ENCODE measurements at places on chromosomes 12 and 14.

DNA sequence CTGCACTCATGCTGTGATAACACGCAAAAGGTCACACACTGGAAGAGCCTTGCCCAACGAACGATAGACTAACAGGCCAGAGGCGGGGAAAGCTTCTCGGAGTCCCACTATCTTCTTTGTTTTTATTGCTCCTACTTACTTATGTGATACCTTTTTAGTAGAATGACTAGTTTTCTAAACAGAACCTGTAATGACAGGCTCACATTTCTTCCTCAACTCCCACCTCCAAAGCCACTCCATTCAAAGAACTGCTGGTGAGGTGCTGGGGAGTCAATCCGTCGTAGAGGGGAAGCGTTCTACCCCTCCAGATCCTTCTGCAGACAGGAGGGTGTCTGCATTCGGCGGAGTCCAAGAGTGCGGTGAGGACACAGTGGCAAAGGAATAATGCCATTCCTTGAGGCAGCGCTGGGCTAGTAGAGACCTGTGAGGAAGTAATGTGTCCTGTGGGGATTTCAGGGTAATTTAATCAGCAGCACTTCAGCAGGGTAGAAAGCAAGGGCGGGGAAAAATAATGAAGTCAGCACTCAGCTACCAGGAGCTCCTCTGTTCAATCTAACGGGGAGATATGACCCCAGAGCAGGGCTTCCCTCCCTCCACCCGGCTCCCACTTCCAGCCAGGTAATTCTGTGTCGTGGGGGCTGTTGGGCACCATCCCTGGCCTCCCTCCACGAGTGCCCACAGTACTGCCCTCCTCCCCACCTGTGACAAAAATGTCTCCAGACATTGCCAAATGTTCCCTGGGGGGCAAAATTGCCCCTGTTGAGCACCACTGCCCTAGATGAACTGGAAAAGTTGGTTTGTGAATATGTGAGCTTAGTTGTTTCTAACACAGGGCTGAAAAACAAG lies 25.2 kb downstream of the SPRING1 start:
- no peak for DNase-seq

DNA sequence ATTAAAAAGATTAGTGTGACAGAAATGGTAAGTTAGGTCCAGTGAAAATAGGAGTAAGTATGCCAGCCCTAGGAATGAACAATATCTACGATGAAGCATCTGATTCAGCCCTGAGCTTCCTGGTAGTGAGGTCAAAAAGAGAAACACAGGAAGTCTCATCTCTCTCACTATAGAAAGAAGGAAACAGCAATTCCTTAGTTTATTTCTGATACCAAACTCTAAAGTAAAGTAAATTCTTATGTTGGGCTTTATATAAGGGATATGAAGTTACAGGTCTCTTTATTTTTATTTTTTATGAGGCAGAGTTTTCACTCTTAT lies 76.7 kb upstream of the RFLNA start:
- no peak for DNase-seq

- no peak for DNase-seq
These were observed 4.6 kb upstream of the SLCO1B3 start for GRCh38 chr12:20805921-20806320.

DNA sequence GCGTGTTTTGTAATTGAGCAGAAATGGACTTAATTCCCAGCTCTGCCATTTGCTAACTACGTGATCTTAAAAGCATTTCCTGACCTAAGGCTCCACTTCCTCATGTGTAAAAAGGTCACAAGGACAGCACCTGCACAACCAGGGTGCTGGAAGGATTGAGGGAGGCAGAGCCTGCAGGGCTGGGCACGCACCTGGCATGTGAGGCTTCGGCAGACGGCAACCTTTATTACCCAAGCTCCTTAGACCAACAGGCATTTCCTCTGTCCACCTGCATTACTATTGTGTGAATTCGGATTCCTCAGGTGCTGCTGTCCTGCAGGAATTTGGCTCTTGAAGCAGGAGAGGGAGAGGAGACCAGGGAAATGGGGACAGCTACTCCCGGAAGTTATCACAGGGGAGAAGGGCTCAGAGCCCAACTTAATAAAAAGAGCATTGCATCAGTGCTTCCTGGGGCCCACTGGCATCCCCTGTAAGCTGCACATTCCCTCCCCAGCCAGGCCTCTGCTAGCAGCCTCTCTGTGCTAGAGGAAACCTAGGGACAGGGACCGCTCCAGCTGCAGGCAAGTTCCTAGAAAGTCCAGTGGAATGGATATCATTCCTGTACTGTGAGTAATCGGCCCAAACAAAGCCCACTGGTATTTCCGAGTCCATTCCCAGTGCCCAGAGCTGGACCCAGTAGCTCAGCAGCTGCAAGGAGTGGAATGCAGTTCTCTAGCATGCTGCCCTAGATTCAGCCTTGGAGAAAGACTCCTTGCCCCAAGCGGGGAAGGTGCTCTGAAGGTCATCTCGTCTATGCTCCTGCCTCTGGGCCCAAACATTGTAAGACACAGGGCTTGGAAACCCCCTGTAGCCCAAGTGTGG lies 157.1 kb upstream of the CCND2 start:
- DNase-seq = no peak

GRCh38 chr14:99101855-99102461 lies 170.0 kb downstream of the BCL11B start:
- no peak for DNase-seq

- DNase-seq = no peak
These were observed 560.5 kb downstream of the BCL11B start for GRCh38 chr14:98711453-98711852.

DNA sequence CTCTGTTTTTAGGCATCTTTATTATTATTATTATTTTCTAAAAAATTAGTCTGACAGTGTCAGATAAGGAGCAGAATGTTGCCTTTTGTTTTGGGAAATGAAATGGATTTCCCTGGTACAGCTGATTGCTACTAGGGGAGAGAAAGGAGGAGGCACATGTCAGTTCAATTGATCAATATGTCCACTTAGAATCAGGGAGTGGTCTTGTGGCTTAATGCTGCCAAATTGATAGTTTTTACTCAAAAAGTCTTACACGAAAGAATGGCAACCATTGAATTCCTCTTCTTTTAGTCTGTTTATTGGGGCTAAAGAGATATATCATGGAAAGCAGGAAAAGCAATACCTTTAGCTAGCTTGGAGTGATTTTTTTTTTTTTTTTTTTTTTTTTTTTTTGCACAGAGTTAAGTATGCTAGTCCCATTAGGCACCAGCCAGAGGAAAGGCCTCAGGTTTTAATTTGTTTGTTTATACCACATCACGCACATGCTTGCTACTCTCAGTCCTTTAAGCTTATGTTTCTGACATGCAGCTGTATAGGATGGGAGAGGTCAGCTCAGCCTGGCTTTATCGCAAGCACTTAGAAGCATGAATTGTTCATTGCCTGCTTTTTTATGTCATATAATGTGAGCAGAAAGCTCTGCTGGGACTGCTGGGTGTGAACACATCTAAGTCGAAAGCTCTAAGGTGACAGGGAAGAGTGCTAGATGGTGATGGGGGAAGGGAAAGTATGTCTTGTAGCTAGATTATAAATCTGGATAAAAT lies 1.4 kb downstream of the AKAP6 start:
- no peak for DNase-seq

GRCh38 chr12:101604132-101604531 lies 9.4 kb downstream of the MYBPC1 start:
- no peak for DNase-seq

DNA sequence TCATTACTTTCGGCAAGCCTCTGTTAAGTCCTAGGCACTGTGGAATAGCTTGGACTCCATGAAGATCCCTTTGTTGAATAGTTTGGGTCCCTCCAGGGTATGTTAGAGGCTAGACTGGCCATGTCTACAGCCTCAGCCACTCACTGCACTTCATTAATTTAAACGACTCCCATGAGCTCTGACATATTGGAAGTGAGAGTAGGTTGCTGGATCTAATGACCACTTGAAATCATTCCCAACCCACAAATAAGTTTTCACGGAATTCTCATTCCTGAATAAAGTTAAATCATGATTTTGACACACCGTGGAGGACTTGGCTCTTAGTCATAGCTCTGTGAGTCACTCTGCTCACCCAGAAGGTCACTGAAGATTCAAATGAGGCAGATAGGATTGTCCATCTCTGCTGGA lies 21.4 kb upstream of the APPL2 start:
- DNase-seq = peak; percentile 45

GRCh38 chr12:113818283-113818682 lies 147.8 kb downstream of the RBM19 start:
- DNase-seq = no peak

DNA sequence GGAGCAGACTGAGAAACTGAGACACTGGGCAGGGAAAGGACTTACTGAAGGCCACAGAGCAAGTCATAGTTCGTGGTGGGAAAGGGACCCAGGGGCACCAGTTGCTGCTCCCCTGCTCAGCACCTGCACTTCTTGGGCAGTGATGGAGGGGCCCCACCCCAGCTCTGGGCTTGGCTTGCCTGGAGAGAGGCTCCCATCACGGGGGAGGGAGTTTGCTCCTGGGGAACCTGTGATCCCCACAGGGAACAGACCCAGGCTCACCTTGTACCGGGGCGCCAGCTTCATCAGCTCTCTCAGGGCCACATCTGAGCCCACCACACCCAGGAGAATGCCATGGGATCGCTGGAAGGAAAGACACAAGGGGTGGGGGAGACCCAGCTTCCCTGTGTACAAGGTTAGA lies 39.8 kb downstream of the CACNA2D4 start:
- peak; percentile 6 for DNase-seq

DNA sequence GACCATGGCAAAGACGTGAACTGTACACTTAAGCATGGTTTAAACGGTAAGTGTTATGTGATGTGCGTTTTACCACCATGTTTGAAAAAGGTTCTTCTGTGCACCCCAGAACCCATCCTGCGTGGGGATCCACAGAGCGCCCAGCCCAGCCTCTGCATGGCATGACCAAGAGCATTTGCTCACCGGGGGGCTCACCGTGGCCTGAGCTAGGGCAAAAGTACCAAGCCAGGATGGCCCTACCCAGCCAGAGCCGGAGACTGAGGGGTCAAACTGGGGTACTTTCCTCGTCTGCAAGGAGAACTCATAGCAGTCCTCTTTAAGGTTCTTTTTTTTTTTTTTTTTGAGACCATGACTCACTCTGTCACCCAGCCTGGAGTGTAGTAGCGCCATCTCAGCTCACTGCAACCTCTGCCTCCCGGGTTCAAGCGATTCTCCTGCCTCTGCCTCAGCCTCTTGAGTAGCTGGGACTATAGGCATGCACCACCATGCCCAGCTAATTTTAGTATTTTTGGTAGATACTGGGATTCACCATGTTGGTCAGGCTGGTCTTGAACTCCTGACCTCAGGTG lies 16.4 kb upstream of the ANKRD9 start:
- no peak for DNase-seq

DNA sequence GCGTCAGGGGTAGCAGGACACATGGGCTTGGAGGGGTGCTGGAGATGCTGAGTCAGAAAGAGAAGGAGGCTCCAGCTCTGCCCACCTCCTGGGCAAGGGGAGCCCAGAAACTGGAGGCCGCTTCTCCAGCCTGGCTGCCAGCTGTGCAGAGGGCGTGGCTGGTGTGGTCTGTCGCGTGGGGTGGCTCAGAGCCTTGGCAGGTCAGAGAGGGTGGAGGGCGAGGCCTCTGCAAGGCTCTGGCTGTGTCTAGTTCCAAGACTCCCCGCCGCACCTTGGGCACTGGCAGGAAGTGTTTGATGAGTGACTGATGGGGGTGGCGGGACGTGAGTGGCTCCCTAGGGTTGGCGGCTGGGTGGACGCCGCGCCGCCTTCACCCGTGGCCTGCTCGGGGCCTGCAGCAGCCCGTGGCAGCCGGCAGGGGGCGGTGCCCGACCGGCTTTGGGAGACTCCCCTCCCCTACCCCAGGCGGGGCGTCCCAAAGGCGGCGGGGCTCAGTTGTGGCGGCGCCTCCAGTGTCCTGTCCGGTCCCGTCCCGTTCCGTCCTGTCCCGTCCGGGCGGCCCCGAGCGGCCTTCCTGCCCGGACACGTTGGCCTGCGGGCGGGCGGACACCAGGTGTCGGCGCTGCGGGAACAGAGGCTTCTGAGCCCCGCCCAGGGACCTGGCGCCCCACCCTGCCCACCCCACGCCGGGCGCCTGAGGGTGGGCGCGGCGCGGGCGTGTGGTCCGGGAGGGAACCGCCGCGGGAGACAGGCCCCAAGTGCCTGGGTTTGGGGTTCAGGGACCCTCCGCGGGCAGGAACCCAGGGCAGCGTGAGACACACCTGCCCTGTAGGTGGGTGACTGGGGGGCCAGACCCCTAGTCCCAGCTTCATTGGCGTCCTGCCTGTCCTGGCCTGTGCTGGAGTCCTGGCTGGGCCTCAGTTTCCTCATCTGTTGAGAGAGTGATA lies 39.7 kb downstream of the KRT80 start:
- peak; percentile 64 for DNase-seq

DNA sequence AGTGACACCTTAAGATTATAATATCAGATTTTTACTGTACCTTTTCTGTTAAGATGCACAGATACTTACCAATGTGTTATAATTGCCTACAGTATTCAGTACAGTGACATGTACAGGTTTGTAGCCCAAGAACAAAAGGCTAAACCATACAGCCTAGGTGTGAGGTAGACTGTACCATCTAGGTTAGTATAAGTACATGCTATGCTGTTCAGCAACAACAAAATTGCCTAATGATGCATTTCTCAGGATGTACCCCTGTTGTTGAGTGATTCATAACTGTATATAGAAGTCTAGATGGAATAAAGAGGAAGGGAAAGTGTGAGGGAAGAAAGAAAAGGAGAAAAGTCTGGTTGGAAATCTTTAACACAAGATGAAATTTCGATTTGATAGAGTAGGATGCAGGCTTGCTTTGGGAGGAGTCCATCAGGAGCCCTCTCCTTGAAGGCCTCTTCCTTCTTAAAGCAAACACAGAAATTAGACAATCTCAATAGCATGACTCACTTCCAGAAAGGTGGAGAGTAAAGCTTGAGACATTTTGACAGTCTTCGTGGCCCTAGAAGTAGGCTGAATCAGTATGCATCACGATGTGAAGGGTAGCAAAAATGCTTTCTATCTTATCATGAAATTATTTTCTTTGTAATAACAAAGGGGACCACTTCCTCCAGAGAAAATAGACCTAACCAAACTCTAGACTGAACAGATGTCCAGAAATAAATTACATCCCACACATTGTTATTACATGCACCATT lies 191.5 kb downstream of the SYT1 start:
- no peak for DNase-seq

GRCh38 chr14:58332561-58332960 lies 34.2 kb downstream of the ARID4A start:
- DNase-seq = no peak

DNA sequence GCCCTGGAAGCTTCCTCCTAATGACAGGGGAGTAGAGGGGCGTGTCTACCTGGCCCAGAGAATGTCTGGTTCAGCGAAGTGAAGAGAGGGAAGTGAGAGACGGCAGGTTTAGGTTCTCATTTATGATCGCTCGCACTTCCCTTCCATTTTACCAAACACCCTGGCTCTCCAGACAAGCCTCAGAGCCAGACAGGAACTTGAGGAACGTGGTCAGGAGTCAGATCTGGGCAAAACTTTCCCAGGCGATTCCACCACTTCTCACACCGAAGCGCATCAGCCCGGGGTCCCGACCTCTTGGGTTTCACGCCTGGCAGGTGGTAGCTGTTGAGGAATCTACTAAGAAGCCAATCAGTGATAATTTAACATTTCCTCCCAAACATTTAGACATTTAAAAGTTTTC lies 21.3 kb downstream of the ACTN1 start:
- DNase-seq = no peak
